ENCODE measurements at places on chromosomes 4 and X. TPM values are rescaled to one million over a fixed set of nuclear protein-coding genes. Genes with fewer than 3 reads are reported as not detected.

Gene GNRHR
- total RNA-seq = not detected

Gene EDA2R
- total RNA-seq = 9.5 TPM

Gene LDB2
- total RNA-seq = not detected

Gene ANOS1
- not detected for total RNA-seq

Gene GLRA3
- total RNA-seq = not detected

Gene ART3
- not detected for total RNA-seq

Gene RPS6KA6
- total RNA-seq = 1.5 TPM

Data from activated T-cell treated with anti-CD3 and anti-CD28 coated beads, Interleukin-2, amount 50 U/mL, for 72 hours (primary cell).